Aorta (tissue), 5 donors: ENCODE measurements at places on chromosomes 12 and 14. TPM values are rescaled to one million over a fixed set of nuclear protein-coding genes. Genes with fewer than 3 reads are reported as not detected.

Gene BHLHE41
- 12.0 TPM for total RNA-seq

Gene KRT79
- not detected for total RNA-seq

Gene CLEC14A
- 36.8 TPM for total RNA-seq

Gene RNF212B
- total RNA-seq, result not detected

Gene DHRS4
- 21.2 TPM for total RNA-seq

Gene HEBP1
- total RNA-seq, result 55.8 TPM

Gene HSPB8
- 381 TPM for total RNA-seq
